ENCODE measurements at places on chromosomes 3 and 15.

GRCh38 chr3:150450916-150451315, 42.8 kb downstream of the TSC22D2 start:
- no peak for DNase-seq

GRCh38 chr3:149881879-149882278, 68.9 kb downstream of the RNF13 start:
- DNase-seq = no peak

GRCh38 chr3:70736009-70736408, 423.6 kb upstream of the MDFIC2 start:
- no peak for DNase-seq

DNA sequence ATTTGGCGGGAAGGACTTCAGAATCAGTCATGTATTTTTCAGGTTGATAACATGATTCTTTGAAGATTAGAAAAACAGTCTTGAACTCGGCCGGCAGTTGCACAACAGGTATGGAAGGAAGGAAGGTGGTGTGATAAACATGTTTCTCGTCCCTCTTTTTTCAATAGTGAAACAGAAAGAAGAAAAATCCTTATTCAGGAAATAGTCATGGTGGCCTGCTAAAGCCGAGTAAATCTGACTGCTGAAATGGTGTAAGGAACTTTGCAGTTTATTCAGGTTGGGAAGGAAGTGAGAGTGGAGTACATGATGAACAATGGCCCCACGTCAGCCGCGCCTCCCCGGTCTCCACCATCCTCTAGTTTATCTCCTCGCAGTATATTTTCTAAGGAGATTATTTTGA, 6.7 kb downstream of the RASGRP1 start:
- DNase-seq = no peak

DNA sequence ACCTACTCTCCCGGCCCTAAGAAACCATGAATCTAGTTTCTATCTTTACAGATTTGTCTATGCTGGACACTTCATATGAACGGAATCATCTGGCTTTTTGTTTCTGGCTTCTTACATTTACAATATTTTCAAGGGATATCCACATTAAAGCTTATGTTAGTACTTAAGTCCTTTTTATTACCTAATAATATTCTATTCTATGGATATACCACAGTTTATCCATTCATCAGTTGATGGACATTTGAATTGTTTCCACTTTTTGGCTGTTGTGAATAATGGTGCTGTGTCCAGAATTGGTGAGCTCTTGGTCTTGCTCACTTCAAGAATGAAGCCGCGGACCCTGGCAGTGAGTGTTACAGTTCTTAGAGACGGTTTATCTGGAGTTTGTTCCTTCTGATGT, 42.6 kb downstream of the ARHGAP31 start:
- no peak for DNase-seq

GRCh38 chr15:63701365-63701764, 104.2 kb downstream of the FBXL22 start:
- DNase-seq = no peak

DNA sequence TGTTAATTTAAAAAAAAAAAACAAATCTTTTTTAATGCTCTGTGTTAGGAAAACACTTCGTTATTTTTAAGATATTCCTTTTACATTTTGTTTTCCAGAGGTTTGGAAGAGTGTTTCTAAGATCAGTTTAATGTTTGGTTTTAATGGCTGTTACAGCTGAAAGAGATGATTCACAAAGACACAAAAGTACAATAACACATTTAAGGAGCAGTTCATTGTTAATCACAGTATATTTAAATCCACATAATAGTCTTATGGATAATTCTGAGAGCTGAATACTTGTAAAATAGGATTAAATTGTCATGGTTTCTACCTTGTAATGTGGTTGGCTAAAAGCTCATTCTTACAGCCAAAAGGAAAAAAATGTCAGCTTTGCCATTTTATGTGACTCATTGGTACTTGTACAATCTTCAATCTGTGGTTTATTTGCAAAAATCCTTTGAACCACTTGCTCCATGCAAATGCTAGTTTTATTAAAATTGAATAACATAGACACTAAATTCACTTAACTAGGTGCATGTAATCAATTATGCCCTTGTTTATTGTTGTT, 426.4 kb downstream of the NLGN1 start:
- no peak for DNase-seq

DNA sequence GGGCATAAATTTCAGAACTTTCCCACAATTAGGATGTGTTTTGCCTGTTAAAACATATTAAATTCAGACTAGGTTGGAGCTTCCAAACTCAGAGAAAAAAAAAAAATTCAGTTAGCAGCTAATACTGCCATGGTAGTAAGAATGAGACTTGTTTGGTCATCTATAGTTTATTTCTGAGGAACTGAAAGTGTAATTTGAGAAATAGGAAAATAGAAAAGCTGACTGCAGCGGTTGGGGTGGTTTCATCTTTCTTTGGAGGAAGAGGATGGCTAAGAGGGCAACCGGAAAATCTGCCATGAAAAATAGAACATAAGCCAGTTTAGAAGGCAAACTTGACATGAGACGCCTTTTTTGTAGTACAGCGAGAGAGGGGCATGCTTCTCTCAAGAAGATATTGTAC, 371.2 kb upstream of the ROBO2 start:
- DNase-seq = no peak

DNA sequence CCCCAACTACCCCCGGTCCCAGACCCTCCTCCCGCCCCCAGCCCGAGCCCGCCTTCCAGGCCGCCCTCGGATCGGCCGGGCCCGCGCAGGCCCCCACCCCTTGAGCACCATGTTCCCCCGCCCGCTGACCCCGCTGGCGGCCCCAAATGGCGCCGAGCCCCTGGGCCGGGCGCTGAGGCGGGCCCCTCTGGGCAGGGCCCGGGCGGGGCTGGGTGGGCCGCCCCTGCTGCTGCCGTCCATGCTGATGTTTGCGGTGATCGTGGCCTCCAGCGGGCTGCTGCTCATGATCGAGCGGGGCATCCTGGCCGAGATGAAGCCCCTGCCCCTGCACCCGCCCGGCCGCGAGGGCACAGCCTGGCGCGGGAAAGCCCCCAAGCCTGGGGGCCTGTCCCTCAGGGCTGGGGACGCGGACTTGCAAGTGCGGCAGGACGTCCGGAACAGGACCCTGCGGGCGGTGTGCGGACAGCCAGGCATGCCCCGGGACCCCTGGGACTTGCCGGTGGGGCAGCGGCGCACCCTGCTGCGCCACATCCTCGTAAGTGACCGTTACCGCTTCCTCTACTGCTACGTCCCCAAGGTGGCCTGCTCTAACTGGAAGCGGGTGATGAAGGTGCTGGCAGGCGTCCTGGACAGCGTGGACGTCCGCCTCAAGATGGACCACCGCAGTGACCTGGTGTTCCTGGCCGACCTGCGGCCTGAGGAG, 472 bp downstream of the CHST14 start:
- peak; percentile 23 for DNase-seq

GRCh38 chr15:27170851-27171250, 199.9 kb downstream of the GABRG3 start:
- DNase-seq = no peak

DNA sequence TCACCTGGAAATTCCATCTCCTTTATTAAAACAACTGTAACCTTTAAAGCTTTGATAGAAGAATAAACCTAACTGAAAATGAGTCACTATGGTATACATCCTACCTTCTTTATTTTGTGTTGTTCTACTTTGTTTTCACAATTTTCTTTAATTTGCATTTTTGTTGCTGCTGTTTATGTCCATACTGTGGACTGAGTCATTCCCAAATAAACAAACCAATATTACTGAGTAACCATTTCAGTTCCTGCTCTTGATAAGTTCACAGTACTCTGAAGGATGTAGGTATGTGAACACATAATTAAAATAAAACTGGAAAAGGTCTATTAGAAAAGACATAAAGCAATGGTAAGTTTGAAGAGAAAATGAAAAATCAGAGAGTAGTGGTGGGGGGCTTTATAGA, 528.5 kb upstream of the GOLIM4 start:
- DNase-seq = no peak

- no peak for DNase-seq
Measured at GRCh38 chr15:68427366-68427765, 4.6 kb downstream of the ITGA11 start.

DNA sequence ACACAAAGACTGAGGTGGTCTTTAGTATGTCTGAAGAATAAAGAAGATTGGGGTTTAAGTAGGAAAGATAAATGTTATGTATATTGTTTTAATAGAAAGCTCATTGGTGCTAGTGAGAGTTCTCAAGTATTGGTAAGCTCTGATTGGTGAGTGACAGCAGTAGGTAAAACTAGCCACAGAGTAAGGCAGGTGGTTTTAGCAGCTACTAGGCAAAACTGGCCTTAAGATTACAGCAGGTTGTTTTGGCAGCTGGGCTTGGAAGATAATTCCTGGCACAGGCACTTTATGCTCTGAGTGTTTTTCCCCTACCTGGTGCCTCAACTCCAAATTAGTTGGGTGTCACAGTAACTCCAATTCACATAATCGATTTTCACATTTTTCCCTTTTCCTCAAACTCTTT, 66.3 kb downstream of the STAG1 start:
- DNase-seq = no peak

DNA sequence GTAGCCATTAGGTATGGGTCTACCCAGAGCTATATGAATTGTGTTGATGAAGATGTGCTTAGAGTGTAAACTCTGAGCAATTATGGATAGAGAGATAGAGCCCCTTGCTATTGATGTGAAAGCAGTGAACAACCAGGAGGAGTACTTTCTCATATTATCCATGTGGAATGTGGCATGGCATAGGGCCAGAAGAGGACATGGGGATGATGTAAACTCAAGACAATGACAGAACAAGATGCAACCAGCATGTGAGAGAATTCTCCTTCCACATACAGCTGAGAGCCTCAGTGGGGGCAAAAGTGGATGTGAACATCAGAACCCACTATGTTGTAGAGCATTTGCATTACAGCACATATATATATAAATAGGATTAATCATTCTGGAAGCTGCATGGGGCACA, 36.4 kb upstream of the BNC1 start:
- no peak for DNase-seq

GRCh38 chr3:31027191-31027761, 132.8 kb upstream of the GADL1 start:
- no peak for DNase-seq

GRCh38 chr3:114155370-114155821, 23.5 kb downstream of the DRD3 start:
- DNase-seq = peak; percentile 30

DNA sequence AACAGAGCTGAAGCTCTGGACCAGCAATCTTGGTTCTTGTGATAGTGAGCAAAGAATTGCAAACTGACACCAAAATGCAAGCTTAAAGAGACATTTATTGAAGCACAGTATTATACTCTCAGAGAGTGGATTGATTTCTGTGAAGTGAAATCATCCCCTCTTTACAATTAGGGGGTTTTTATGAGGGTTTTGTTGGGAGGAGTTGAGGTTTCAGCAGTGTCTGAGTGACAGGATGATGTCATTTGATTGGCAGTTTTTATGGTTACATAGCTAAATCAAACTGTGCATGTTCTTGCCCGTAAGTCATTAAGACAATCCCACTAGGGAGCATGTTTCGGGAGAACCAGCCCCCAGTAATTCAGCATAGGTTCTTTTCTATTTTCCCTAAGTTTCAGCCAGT, 1200.5 kb downstream of the SI start:
- DNase-seq = no peak

GRCh38 chr3:58647381-58648141, 19.0 kb downstream of the FAM3D start:
- DNase-seq = no peak

DNA sequence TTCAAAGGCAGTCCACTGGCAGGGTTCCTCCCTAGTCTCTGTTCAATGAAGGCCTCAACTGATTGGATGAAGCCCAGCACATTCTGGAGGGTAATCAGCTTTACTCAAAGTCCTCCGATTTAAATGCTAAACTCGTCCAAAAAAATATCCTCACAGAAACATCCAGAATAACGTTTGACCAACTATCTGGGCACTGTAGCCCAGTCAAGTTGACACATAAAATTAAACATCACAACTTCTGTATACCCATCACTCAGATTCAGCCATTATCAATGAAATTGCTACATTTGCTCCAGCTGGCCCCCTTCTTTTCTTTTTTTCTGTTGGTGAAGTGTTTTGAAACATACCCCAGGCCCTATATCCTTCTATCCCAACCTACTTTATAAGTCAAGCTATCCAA, 64.5 kb upstream of the WNT5A start:
- no peak for DNase-seq

Data from COR-L47 (cell line).